A673 (cell line): ENCODE measurements at places on chromosomes 6 and 20.

- peak; percentile 24 for DNase-seq
Measured at GRCh38 chr6:72245565-72245964, 359.2 kb downstream of the RIMS1 start.

DNA sequence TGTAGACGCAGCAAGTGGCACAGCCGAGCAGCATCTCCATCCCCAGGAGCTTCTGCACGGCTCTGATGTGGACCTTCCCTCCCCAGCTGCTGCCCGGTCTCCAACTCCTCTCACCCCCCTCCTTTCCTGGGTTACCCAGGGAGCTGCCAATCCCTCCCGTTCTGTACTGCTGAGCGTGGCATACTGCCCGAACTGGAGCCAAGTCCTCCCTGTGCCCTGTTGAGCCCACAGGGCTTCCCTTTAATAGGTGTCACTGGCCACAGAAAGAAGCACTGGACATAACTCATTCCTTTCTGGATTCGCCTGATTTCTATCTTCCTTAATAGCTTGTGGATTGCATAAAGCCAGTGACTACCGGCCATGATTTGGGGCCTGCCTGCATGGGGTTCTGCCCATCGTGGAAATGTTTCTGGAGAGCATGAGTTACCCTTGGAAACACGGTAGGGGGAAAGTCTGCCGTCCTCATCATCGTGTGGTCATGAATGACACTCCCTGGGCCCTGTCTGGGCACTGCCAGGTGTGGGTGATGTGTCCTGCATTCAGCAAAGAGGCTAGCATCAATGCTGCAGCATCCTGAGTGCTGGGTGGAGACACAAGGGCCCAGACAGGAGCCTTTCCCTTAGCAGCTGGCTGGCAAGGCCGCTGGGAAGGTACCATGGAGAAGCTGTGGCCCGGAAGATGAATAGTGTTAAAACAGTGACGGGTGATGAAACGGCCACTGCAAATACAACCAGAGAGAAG, 189.7 kb downstream of the SYNDIG1 start:
- no peak for DNase-seq

GRCh38 chr6:130211691-130212090, 11.1 kb downstream of the SAMD3 start:
- no peak for DNase-seq

DNA sequence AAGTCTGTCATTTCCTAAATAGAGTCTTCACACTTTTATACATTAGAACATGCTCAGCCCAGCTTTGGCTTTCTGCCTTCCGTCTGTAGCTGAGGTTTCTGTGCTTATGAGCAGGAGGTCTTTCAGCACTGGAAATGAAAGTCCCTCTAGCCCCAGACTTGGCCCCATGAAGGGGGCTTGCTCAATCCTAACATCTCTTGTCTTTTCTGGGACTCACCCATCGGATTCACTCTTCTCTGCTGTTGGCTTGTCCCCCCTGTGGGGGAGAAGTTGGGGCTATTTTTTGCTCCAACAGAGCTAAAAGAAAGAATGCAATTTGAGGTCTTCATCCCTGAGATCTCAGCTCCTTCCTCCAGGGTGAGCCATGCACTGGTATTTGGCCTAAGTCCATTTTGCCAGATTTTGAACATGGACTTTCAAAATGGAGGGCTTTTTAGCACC, 177.7 kb downstream of the MRPL14 start:
- no peak for DNase-seq

DNA sequence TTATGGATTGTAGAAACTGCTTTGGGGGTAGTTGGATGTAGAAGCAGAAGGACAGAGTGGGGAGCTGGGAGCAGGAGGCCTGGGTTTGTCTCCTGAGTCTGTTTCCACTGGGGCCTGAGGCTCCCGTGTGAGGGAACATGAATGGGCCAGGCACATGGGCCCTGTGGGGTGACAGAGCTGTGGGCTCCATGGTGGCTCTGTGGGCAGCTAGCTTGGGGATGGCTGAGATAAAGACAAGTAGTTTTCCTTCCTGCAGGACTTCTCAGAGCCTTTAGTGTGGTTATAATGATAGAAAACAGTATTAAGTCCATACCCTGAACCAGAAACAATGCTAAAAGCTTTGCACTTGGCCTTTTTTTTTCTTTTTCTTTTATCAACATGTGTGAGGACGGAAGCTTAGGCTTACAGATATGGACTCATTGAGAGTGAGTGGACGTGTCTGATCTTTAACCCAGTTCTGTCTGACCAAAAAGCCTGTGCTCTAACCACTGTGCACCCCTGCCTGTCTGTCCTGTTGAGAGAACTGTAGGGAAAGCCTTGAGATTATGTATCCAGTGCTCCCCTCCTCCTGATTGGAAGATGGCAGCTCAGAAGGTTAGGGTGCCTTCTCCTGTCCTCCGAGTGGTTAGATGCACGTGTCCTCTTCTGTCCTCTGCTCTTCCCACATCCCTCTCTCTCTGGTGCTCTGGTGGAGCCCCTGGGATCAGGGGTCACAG, 98.3 kb downstream of the CDH26 start:
- DNase-seq, result no peak

DNA sequence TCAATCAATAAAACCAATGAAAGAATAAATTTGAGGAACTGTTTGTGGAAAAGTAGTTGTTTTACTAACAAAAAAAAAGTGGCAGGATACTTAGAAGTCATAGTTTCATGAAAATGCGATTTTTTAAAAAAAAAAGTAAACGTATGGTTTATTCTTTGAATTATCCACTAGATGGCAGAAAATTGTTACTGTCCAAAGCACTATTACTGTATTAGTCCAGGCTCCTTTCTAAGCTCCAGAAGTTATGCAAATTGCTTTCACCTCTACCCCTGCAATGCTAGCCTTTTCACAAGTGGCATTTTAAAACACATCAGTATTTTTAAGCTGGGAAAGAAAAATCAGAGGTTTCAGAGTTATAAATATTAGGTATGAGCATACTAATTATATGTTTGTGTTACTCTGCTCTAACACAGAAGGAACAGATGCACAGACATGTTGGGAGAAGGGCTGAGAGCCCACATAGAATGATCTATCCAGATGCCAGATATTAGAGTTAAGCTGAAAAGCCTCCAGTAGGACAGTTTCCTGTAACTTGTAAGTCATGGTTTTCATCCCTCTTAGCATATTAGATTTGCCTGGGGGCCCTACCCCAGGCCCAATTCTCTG, 63.9 kb downstream of the FHL5 start:
- DNase-seq, result peak; percentile 55

DNA sequence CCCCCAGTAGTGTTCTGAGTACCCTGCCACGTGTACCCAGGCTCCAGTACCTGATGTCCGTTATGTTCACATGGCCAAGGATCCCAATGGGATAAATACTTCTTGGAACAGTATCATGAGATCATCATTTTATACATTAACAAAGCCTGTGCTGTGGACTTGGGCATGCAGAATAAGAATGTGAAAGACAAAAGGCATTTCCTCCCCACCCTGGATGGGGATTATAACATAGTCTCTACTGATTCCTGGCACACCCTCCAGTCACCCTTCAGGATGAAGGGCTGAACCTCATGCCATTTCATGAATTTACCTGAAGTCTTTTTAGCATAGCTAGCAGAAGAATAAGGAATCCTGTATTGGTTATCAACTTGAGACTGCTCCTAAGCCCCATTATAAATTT, 2.8 kb downstream of the TNFRSF21 start:
- DNase-seq, result peak; percentile 18
